ENCODE measurements at places on chromosomes 3 and 15.

DNA sequence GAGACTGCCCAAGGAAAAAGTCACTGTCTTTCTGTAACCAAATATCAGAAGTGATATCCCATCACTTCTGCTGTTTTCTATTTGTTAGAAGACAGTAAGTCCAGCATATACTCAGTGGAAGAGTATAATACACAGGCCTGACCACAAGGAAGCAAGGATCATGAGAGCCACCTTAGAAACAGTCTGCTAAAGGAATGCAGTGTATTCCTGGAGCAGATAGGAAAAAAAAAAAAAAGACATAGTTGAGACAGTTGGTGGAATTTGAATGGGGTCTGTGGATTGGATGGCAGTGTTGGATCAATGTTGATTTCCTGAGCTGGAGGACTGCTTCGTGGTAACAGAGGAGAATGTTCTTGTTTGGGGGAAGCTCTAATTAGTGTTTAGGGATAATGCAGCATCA, 26.5 kb upstream of the FBXL2 start:
- DNase-seq: no peak

DNA sequence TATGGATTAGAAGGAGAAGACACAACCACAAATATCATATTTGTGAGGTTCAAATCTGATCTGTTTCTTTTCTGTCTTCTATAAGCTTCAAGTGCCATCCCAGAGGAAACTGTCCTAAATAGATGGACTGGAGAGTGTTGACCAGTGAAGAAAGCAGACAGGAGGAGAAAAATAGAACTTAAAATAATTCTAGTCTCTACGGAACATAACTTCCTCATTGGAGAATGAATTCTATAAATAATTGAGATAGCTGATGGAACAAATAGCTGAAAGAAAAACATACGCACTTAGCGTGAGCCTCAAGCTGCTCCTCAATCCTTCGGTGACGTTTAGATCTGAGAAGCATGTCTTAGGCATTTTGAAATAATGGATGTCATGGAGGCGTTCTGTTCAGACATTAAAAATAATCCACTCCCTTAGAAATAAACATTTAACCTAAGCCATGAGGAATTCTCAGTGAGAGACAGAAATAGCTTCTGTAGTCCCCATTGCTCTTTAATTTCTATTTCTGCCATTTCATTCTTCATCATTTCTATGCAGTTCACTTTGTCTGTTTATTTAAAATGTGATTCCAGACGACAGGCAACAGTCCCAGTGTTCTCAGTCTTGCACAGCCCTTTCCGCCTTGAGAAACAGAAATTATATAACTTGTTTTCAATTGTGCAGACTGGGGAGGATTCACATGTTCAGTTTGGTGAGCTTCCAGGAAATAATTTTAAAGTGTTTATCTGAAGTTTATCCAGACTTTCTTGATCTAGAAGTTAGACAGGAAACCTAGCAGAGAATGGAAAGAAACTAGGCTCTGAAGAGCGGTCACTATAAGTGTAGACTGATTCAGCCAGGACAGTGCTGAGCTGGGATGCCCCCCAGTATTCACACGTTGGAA, 97.3 kb downstream of the NR1D2 start:
- DNase-seq: no peak

DNA sequence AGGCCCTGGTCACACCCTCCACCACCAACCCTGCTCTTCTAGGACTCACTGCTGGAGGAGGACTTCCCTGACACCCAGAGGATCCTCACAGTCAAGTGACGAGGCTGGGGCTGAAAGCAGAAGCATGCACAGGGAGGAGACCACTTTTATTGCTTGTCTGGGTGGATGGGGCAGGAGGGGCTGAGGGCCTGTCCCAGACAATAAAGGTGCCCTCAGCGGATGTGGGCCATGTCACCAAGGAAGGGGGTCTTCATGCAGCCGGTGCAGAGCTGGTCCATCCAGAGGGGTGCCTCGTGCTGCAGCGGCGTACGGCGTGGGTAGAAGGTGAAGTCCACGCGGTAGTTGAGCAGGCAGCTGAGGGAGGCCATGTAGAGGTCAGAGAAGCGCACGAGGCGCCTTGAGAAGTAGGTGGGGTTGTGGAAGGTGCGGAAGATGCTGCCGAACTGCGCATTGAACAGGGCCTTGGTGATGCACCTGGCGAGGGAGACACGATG, 9.4 kb downstream of the NT5DC2 start:
- DNase-seq: no peak

- DNase-seq: no peak
These were observed 30.4 kb upstream of the FLNB start for GRCh38 chr3:57977818-57978235.

GRCh38 chr3:126208182-126208581, 27.8 kb upstream of the ALDH1L1 start:
- no peak for DNase-seq

- DNase-seq: no peak
These were observed 17.3 kb downstream of the PP2D1 start for GRCh38 chr3:19994796-19995195.

DNA sequence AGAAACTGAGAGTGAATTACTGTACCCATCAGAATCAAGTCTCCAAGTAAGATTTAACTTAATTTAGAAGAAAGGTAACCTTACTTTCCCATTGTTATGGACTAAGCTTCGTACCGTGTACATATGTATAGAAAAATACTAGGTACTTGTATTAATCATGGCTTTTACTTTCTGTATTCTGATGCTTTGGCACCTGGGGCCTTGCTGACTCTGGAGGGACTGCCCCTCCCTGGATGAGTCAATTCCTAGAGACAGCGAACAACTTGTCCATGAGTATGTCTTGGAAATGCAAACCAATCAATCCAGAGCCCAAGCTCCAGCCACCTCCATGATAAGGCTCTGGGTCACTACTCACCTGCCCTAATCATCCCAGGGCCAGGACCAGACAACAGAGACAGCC, 50.0 kb upstream of the DGKG start:
- no peak for DNase-seq

DNA sequence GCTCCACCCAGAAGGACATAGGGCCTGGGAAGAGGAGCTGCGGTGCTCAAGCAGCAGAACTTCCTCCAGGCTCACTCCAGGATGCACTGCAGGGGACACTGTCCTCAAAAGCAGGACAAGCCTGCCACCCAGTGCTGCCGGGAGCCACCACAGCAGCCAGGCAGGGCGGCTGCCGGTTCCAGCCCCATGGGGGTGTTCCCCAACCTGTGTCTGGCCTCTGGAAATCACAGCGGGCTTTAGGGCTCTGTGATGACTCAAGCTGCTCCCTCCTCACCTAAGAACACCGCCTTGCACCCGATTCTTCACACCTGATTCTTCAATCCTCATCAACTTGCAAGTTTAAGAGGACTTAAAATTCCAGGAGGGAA, 71.9 kb upstream of the SLC6A11 start:
- no peak for DNase-seq

DNA sequence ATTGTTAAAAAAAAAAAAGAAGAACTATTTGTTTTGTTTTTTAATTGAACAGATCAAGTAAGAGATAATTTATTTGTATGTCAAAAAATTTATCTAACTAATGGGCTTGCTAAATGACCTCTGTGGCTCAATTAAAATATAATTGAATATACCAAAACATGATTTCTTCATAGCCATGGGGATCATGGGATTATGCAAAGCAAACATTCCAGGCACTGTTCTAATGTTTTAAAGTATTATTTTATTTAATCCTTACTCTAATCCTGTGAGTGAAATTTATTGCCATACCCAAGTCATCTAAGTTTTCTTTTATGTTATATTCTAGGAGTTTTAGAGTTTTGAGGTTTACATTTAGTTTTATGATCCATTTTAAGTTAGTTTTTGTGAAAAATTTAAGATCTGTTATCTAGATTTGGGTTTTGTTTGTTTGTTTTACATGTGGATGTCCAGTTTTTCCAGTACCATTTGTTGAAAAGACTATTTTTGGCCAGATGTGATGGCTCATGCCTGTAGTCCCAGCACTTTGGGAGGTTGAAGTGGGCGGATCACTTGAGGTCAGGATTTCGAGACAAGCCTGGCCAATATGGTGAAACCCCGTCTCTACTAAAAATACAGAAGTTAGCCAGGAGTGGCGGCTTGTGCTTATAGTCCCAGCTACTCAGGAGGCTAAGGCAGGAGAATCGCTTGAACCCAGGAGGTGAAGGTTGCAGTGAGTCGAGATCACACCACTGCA, 52.3 kb upstream of the CNOT10 start:
- DNase-seq: no peak

DNA sequence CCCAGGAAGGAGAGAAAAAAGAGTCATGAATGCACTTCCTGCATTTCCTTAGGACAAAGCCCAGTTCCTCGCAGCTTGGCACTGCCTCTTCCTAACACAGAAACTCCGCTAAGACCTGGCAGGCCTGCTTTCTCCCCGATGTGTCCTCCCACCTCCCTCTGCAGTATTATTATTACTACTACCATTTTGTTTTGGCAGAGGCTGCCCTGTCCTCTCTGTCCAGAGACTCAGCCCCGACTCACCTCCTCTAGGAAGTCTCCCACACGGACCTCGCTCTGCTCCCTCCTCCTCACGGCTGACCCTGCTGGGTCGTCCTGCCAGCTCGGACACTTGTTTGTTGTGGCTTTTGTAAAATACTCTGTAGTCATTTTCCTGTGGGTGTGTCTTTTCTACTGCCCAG, 107.2 kb upstream of the HACD2 start:
- no peak for DNase-seq

DNA sequence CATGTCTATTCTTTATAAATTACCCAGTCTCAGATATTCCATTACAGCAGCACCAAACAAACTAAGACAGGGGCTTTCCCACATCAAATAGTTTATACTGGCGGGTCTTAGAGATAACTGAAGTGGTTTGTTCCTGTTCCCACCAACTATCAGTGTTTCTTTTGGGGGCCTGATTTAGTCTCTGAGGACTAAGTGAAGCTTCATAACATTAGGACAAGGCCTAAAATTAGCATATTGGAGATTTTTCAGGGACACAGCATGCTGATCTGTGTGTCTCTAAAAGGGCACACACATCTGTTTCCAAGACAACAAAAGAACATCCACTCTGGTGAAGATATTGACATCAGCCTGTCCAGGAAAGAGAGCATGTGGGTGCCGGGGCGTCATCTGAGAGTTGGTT, 72.6 kb upstream of the SEMA6D start:
- no peak for DNase-seq

DNA sequence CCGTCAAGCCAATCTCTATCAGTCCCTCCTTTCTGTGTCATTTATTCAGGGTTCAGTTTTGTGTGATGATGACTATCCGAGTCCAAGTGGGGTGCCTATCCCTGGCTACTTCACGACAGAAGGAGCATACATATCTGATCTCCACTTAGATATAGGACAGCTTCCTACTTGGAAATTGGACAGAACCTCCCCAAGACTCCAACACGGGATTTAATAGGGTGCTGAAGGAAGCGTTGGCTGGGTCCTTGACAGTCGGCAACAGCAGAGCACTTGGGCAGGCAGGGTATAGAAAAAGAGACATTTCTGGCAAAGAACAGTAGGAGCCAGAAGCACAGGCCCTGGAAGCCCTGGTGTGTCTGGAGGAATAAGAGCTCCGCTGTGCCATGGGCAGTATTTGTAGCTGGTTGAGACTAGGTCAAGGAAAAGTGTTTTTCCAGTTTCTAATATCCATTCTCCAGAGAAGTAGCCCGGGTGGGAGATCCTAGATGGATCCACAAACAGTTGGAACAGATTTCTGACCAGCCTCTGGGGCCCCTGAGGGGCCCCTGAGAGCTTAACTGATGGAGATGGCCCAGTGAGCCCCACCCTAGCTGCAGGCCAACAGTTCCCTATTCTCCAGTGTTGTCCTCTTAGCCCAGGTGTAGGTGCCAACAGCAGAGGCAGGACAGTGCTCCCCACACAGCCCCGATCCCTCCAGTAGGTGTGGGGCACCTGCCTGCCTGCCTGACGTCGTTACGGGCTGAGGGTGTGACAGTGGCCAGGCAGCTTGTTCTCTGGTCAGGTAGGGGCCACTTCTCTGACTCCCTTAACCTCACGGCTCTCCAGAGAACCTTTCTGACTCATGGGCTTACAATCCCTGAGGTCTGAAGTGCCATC, 130.8 kb downstream of the CHCHD6 start:
- no peak for DNase-seq

- DNase-seq: no peak
These were observed 14.9 kb downstream of the POLG start for GRCh38 chr15:89319678-89320077.

- DNase-seq: no peak
These were observed 348.1 kb upstream of the DCBLD2 start for GRCh38 chr3:99249627-99250026.

DNA sequence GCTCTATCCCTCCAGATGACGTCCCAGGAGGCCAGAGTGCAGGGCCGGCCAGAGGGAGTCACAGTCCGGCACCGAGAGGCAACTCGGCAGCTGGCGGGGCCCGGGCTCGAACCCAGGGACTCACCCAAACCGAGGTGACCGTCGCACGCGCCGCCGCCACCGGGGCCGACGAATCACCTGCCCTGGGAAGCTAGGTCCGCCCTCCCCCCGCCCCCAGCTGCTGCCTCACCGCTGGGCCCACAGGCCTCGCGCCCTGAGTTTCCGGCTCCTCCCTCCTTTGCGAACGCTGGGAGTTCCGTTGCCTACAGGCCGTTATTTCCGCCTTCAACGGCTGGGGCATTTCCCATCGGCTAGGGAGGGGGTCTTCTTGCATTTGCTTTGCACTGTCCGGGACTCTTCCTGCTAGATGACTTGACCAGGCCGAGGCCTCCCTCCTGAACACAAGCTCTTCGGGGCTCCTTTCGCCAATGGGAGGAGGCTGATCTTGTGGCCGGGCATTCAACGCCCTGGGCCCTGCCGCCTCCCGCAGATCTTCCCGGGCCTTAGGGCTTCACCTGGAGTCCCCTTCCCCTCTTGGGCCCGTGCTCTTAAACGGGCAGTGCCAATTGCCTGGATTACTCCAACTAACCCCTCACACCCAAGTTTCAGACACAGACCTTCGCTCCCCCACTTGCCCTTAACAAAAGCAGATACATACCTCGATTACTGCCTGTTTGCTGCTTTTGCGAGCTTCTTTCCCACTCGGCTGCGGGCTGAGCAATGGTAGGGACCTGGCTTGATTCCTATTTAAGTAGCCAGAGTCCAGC, at the start of gene SNUPN:
Gene SNUPN, minus strand, starts transcription at position 184 of the 806 bp plus-strand sequence. CDS start 4,674 bp downstream, outside the sequence.
- DNase-seq: peak; percentile 65

DNA sequence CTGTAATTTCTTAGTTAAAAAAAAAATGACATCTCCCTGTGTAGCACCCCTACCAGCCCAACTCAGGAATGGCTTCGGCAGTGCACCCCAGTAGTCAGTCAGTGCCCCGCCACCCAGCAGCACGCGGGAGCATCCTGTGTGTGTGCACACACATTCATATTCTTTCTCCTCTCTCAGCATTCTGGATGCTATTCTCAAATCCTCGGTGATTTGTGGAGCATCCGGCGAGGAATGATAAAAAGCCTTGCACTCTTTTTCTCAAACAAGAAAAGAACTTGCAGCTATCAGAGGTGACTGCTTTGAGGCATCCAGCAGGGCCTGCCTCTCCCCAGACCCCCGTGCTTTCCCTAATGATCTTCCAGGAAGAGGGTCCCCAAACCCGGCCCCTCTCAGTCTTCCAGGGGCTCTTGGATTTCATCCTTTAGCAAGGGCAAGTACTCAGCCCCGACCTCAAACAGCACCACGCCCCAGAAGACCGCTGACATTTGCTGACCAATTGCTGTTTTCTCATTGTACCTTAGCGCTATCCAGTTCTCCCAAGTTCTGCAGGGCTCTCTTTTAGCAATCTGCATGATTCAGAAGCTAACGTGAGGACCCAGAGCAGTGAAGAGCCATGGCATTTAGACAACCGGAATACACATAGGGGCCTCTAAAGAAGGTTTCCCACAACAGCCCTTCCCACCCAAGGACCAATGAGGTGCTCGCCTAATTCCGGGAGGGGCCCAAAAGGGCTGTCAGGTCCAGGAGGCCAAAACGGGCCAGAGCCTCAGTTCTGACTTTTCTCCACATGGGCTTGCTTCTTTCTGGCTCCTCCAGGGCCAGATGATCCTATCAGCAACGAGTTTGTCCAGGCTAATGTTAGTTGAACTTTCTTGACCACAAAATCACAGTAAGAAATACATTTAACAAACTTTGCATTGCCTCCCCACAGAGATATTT, 72.2 kb downstream of the FAM174B start:
- DNase-seq: no peak

Measured in C1 segment of cervical spinal cord (tissue), 14 donors.